Glutamatergic neuron (in vitro differentiated cells): ENCODE measurements at places on chromosomes 11 and 22. TPM values are rescaled to one million over a fixed set of nuclear protein-coding genes. Genes with fewer than 3 reads are reported as not detected.

Gene UPB1
- 0.37 TPM for total RNA-seq

Gene RBX1
- total RNA-seq = 66.4 TPM

Gene PAMR1
- total RNA-seq = 10.6 TPM

Gene OR52I2
- 0.49 TPM for total RNA-seq

Gene MPZL3
- total RNA-seq = 0.54 TPM

GRCh38 chr22:43277091-43277490, 66.1 kb downstream of the SCUBE1 start:
- no peak for DNase-seq

GRCh38 chr22:47940211-47940610, 1177.8 kb downstream of the TBC1D22A start:
- no peak for DNase-seq

- peak; percentile 13 for DNase-seq
Observed at GRCh38 chr22:43847376-43848289, 14.7 kb downstream of the SULT4A1 start.

DNA sequence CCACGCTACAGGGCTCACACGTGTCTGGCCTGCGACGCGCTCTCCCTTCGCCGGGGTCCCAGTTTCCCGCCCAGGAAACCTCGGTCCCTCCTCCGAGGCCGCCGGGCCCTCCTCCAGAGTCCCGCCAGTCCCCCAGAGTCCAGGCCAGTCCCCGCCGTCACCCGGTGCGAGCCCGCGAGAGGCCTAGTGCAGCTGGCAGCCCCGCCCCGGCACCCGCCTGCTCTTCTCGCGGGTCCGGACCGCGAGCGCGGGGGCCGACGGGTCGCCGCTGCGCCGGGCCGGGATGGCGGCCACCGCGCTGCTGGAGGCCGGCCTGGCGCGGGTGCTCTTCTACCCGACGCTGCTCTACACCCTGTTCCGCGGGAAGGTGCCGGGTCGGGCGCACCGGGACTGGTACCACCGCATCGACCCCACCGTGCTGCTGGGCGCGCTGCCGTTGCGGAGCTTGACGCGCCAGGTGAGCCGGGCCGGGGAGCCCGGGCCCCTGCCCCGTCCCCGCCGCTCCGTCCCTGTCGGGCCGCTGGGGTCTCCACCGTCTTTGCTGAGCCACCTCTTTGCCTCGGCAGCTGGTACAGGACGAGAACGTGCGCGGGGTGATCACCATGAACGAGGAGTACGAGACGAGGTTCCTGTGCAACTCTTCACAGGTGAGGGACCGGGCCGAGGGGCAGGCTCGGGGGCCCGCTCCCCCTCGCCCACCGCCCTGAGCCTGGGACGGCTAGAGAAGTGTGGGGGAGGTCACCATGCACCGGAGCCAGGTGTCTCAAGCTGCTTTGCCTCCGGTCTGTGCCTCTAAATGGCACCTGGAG, at the start of gene PTPMT1:
Gene PTPMT1 (plus strand): TSS at position 260 of the 809 bp plus-strand sequence. CDS start 24 bp downstream, at position 284.
- peak; percentile 75 for DNase-seq

GRCh38 chr22:24497841-24498258, 2.7 kb downstream of the UPB1 start:
- DNase-seq = no peak

- DNase-seq = peak; percentile 86
Observed at GRCh38 chr11:79413268-79413667, 27.6 kb downstream of the TENM4 start.

DNA sequence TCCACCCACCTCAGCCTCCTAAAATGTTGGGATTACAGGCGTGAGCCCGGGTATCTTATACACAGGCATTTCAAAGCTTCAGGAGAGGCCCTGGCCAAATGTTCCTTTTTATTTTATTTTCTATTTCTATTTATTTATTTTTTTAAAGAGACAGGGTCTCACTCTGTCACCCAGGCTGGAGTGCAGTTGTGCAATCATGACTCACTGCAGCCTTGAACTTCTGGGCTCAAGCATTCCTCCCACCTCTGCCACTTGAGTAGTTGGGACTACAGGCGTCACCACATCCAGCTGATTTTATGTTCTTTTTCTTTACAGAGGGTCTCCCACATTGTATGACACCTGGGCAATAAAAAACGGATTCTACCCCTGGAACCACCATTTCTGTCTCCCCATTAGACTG, 71.2 kb downstream of the FBXO7 start:
- DNase-seq = no peak

GRCh38 chr22:45329530-45329936, 19.8 kb downstream of the FAM118A start:
- DNase-seq = peak; percentile 69

- DNase-seq = no peak
Observed at GRCh38 chr22:37635157-37635556, 4.3 kb upstream of the SH3BP1 start.
